ENCODE measurements at places on chromosomes 4 and X.

GRCh38 chrX:120286733-120287512 is 24.3 kb downstream of the TMEM255A start:
- DNase-seq, result no peak

GRCh38 chrX:3371163-3371562 is 24.7 kb upstream of the MXRA5 start:
- DNase-seq, result no peak

GRCh38 chr4:24867766-24868296 is 45.0 kb downstream of the CCDC149 start:
- no peak for DNase-seq

GRCh38 chr4:55066018-55066417 is 59.4 kb downstream of the KDR start:
- no peak for DNase-seq

DNA sequence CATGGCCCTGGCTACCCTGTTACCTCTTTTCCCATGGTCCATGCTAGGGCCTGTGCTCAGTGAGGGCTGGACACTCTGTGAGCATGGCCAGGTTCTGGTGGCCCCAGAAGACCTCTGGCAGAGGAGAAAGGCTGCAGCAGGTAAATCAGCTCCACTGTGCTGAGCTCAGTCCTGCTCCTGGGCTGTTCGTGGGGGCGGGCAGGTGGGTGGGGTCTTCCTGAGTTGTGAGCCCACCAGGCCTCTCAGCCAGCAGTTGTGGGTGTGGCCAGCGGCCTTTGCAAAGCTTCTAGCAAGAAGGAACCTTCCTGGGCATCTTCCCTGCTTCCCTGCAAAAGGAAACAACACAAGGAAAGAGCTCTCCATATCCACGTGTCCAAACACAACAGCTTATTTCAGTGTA is 85.3 kb upstream of the STX18 start:
- no peak for DNase-seq

DNA sequence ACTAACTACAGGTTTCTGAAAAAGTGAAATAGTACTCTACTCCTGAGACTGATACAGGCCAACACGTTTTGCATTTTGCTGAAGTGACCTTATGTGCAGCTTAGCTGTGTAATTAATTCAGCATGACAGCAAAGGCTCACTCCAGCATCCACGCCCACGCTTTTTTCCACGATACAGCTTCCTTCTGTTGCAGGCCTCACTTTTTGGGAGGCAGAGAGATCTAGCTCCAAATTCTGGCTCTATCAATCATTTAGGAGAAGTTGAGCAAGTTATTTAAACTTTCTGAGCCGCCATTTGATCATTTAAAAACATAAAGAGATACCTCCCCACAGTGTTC is 160.3 kb downstream of the AFAP1 start:
- DNase-seq, result peak; percentile 56

DNA sequence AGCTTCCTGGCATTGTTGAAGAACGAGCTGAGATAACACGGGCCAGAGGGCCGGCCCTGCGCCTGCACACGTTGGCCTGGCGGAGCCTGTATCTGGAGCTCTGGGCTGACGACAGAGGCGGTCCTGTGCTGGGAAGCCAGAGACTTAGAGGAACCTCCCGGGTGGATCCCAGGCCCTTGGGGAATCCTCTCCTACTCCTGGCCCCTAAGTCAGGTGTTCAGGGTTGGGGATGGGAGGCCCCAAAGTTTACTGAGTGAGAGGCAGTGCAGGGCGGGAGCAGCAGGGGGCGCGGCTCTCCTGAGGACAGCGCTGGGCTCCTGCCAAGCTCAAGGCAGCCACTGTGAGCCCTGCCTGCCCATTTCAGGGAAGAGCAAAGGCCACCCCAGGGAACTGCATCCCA is 2.5 kb upstream of the HTRA3 start:
- peak; percentile 91 for DNase-seq

GRCh38 chr4:121098266-121098665 is 25.9 kb upstream of the NDNF start:
- no peak for DNase-seq

DNA sequence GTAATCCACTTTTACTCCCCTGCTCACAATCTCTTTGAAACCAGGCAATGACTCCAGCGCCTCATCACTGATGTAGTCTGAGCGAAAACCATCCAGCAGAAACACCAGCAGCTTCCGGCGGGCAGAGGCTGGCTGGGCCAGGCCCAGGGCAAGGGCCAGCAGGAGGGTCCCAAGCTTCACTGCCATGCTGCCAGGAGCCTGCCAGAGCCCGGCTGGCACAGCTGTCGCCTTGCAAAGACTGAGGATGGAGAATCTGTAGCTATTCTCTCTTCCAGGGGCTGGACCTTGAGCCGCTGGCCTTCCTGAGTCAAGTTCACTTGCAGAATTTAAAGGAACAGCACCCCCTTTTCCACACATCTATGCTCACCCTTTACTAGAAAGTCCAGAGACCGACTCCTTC is at the start of gene ENPP6:
Gene ENPP6, minus strand, starts transcription at position 240 of the 400 bp plus-strand sequence. Its CDS starts 54 bp downstream, at position 186.
- DNase-seq, result no peak

- DNase-seq, result no peak
These were observed 29.8 kb upstream of the RELL1 start for GRCh38 chr4:37715889-37716402.

- peak; percentile 50 for DNase-seq
These were observed 586 bp downstream of the BCAP31 start for GRCh38 chrX:153723351-153724251.

DNA sequence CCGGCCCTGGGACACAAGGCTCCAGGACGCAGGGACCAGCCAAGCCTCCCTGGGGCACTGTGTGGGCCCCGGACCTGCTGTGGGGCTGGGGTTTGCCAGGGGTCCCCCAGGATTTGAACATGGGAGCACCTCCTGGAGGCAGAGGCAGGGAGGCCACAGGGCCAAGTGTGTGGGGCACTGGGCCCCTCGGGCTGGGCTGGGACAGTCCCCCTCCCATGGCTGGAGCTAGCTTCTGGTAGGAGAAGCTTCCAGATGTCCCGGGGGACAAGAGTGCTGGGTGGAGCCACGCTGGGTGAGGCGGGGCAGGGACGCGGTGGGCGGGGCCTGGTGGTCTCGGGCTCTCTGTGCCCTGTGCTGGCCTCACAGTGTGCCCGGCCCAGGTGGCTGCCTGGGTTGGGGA is 18.6 kb downstream of the FGFRL1 start:
- no peak for DNase-seq

DNA sequence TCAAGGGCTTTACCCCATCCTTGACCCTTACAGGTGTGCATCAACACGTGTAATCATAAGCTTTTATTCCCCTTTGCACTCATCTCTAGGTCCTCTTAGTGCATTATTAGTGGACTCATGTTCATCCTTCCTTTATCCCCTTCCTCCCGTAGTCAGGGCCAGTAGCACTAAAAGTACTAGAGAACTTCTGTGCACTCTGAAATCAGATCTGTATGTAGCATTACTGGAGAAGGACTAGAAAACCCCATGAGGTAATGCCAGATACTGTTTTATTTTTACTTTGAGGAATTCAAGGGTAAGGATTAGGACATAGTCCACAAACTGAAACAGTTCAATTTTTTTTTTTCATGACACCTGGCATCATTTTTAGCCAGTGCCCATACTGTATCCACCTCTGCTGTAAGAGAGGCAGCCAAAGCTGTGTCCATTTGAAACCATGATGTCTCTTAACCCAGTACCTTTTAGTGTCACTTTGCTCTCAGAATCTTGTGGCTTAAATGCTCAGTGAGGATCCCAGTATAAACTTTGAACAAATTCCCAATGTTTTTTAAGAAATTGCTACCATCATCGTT is 134.7 kb downstream of the FNIP2 start:
- DNase-seq, result no peak

- DNase-seq, result no peak
These were observed 89.6 kb downstream of the SHROOM2 start for GRCh38 chrX:9875801-9876200.

DNA sequence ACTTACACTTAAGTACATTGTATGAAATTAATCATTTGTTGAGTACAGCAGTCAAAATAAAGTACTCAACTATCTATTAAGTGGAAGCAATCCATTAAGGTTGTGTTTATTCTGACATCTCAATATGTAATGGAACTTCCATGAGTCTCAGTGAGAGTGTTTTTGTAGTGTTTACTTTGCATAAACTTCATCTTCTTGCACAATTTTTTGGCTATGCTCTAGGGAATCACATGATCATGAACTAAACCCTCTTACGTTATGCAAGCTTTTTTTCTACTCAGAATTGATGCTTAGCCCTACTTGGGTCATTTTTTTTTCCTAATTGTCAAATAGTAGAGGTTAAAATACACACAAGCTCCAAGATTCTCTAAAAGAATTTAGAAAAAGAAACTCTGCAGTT is 21.1 kb upstream of the PIGA start:
- peak; percentile 25 for DNase-seq

DNA sequence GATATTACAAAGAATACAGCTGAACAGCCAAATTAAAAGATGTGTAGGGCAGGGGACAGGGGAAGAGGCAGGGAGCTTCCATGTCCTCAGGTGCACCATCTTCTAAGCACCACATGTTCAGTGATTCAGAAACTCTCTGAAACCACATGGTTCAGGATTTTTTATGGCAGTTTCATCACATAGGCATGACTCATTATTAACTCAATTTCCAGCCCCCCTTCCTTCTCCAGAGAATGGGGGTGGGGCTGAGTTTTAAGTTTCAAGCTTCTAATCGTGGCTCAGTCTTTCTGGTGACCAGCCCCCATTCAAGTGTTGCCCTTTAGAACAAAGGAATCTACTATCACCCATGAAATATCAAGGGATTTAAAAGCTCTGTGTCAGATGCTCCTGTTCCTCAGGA is 317.8 kb upstream of the GALNT7 start:
- DNase-seq, result peak; percentile 20

GRCh38 chr4:144649646-144650045 is 3.7 kb downstream of the HHIP start:
- DNase-seq, result no peak

DNA sequence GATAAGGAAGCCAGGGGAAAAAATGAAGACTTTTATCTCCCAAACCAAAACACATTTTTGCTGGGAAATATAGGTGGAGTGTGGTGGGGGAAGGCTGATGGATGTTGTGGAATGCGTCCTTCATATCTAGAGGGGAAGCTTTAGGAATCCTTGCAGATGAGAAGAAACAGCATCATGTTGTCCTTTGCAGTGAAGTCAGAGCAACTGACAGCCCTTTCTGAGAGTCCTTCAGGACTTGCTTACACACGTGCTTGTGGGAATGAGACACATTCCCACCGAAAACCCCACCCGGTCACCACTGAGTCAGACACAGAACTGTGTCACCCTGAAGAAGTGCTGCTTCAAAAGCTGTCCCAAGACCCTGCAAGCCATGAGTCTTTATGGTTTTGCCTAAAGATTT is 81.5 kb downstream of the SHROOM2 start:
- DNase-seq, result no peak

GRCh38 chrX:96824166-96824565 is 59.5 kb upstream of the RPA4 start:
- no peak for DNase-seq

DNA sequence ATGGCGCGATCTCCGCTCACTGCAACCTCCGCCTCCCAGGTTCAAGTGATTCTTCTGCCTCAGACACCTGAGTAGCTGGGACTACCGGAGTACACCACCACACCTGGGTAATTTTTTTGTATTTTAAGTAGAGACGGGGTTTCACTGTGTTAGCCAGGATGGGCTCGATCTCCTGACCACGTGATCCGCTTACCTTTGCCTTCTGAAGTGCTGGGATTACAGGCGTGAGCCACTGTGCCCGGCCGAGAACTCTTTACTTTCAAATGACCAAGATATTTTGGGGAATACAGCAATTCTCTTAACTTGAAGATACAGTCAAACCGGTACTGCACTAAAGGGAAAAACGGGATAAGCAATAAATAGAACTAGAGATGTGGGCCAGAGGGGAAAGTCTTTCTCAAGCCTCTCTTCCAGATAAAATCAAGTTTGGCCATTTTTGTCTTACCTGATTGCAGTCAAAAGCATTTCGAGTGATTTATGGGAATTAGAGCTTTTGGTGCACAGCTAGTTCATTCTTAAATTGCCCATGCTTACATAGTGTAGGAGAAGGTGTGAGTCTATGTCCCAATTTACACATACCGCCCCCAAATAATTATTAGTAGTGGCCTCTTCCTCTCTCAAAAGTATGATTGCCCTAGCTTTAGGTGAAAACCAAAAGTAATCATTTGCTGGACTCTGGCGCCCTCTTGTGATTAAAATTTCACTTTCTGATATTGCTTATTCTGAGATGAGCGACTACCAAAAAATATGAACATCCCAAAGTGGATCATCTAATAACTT is 53.2 kb upstream of the ABCG2 start:
- DNase-seq, result peak; percentile 70

GRCh38 chrX:112839856-112840255 is 775 bp downstream of the AMOT start:
- DNase-seq, result no peak

- DNase-seq, result peak; percentile 66
These were observed 170.7 kb upstream of the ZCCHC13 start for GRCh38 chrX:74133156-74133796.

DNA sequence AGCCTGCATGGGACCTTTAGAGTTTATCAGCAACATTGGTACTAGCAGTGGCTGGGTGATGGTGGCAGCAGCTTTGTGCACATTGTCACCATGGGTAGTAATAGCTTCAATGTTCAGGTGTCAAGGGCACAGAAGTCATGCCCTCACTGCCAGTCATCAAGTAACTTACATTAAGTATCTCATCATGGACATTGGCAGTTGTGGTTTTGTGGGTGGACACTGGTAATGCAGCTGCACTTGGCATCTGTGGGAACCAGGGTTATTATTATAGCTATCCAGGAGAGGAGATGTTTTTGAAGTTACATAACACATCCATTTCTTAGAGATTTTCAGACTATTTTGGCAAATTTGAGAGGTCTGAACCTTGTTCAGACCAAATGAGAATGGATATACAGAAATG is 243.2 kb upstream of the NOCT start:
- DNase-seq, result no peak

DNA sequence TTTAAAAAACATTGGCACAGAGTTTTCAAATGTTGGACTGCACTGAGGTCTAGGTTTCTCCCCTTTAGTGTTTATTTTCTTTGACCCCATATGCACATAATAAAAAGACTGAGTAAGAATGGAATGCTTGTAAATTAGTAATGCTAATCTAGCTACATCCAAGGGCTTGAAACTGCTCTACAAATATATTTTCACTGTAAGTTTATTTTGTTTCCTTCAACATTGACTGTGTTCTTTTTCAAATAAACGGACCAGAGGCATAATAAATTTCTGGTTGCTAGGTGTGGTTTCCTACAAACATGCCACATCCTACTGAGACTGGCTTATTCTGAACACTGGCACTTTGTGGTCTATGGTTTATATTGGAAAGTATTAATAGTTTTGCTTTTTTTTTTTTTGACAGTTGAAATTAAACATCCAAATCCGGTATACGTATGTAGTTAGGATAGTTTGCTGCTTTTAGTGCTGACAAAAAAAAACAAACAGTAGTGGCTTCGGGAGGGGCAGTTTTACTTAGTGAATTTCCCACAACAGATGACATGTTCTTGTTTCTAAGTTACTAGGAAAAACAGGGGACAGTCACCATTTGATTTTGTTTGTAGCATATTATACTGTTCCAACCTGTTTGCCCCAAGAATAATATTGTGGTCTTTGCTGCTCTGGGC is 13.2 kb downstream of the CA5B start:
- peak; percentile 23 for DNase-seq

Data from GM03348 (cell line).